CD4-positive, CD25-positive, alpha-beta regulatory T cell (primary cell): ENCODE measurements at places on chromosomes 16 and 17.

- DNase-seq, result no peak
Observed at GRCh38 chr16:12276576-12276975, 300.0 kb downstream of the SNX29 start.

- DNase-seq, result peak; percentile 64
Observed at GRCh38 chr17:76240461-76241203, at the start of gene RNF157. Gene RNF157 (minus strand): TSS chr17:76240493. CDS start chr17:76240240, 253 bp downstream.

DNA sequence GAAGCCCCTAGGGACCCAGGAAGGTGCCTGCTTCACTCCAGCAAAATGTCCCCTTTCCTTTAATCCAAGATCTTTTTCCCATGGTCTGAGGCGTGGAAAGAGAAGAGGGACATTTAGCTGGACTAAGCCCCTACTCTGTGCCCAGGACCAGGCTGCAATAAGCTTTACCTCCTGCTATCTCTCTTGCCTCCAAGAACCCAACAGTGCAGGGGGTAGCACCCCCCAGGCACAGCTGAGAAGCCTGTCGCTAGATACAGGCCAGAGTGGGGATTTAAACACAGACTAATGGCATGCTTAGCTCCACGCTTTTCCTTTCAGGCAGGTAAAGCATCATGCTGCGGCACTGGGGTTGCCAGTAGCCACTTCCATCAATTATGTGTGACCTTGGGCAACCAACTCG lies 24.5 kb upstream of the CCL1 start:
- DNase-seq, result no peak

DNA sequence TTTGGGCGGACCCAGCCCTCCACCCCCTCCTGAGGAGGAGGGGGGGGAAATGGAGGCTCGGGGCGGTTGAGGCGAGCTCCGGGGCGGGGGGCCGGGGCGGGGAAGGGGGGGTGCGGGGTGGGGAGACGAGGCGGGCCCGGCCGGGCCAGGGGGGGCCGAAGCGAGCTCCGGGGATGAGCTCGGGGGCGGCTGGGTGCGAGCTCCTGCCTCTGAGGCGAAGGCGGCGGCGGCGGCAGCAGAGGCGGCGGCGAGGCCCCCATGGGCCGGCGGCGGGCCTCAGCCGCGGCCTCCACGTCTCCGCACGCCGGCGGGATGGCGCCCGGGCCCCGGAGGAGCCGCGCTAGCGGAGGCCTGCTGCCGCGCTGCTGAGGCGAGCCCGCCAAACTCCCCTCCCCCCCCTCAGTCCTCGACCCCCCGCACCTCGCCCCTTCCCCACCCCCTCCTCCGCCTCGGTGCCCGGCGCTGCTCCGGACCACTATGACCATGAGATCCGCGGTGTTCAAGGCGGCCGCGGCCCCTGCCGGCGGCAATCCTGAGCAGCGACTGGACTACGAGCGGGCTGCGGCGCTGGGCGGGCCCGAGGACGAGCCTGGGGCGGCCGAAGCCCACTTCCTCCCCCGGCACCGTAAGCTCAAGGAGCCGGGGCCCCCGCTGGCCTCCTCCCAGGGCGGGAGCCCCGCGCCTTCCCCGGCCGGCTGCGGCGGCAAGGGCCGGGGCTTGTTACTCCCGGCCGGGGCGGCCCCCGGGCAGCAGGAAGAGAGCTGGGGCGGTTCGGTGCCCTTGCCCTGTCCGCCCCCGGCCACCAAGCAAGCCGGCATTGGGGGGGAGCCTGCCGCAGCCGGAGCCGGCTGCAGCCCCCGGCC lies 596 bp downstream of the MSL1 start:
- DNase-seq, result peak; percentile 47

GRCh38 chr16:78395035-78395434 lies 295.6 kb downstream of the WWOX start:
- no peak for DNase-seq

GRCh38 chr17:67082107-67082506 lies 37.8 kb downstream of the CACNG1 start:
- no peak for DNase-seq

DNA sequence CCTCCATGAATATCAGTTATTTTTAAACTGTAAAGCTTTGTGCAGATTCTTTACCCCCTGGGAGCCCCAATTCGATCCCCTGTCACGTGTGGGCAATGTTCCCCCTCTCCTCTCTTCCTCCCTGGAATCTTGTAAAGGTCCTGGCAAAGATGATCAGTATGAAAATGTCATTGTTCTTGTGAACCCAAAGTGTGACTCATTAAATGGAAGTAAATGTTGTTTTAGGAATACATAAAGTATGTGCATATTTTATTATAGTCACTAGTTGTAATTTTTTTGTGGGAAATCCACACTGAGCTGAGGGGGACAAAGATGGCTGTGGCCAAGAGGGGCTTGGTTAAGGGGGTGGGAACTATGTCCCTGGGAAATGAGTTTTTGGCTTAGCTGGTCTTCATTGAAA lies 2.3 kb downstream of the CCL11 start:
- DNase-seq, result no peak

DNA sequence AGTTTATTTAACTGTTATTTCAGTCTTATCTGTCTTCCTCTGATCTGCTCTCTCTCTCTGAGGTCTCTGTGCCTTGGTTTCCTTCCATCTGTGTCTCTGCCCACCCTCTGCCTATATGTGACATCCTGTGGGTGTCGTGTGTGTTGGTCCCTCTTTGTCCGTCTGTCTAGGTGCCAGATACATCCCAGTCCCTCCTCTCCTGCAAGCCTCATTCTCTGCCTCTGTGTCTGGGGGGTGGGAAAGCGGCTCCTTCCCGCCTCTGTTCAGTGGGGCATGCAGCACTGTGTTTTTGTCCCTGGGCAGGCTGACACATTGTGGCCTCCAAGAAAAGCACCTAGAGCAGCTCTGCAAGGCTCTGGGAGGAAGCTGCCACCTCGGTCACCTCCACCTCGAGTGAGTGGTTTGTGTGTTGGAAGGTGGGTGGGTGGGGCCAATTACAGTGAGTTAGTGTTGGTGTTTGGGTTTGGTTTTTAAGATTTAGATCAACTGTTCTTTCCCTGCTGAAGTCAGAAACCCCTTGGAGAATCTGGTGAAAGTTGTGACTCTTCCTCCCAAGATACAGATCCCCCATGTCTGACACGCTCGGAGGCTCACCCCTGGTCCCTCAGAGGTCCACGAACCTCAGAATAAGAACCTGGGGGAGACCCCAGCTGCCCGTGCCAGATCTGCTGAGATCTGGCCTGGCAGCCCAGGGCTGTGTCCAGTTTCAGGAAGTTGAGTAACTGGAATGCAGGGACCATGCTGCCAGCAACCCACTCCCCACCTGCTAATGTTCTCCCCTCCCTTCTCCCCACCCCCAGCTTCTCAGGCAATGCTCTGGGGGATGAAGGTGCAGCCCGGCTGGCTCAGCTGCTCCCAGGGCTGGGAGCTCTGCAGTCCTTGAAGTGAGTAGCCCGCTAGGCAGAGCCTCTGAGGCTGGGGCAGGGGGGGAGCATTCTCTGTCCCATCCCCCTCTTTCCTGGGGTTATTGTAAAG lies 50.9 kb upstream of the CPNE2 start:
- DNase-seq, result peak; percentile 63

DNA sequence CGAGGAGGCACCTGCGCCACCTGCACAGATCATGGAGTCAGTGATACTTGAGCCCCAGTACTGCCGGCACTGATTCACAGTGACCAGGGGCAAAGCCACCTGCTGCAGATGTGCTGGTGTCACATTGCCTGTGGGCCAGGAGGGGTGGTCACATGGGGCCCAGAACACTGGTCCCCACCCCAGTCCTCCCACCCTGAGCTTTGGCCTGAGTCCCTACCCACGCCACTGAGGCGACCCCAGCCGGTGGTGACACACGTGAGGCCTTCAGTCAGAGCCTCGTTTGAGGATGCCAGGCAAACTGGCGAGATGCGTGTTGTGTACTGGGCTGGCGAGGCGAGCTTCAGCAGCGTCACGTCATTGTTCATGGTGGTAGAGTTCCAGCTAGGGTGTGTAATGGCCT lies 1.5 kb downstream of the CTRL start:
- DNase-seq, result no peak

GRCh38 chr17:6969323-6969726 lies 26.5 kb upstream of the ALOX12 start:
- no peak for DNase-seq

DNA sequence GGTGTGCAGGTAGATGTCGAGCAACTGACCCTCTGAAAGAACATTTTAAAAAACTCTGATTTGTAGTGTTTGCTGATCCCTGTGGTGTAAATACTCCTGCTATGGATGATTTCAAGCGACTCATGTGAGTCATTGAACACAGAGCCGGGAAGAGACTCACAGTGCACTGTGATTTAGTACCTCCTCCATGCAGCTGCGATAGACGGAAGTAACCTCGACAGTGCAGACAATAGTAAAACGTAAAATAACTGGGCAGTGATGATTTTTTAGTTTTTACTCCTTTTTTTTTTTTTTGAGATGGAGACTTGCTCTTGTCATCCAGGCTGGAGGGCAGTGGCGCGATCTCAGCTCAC lies 8.7 kb downstream of the TBX21 start:
- DNase-seq, result no peak

- DNase-seq, result no peak
Observed at GRCh38 chr17:78366109-78366848, 6.4 kb upstream of the SOCS3 start.

DNA sequence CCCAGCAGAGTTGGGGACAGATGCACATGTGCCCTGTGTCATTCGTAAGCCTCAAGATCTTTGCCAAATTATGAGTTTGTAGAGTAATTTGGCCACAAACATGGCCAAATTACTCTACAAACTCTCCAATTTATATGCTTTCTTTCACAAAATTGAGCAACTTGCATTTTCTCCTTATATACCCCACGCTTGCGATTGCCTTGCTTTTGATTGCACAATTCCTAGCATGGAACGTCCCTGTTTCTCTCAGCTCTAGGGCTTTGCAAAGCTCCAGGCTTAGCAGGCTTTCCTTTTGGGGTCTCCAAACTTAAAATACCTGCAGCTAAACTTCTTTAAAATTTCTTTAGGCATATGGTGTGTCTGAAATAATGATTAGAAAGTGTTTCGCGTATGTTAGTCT lies 28.5 kb upstream of the MAF start:
- no peak for DNase-seq

- DNase-seq, result no peak
Observed at GRCh38 chr17:63533433-63534077, 10.4 kb downstream of the KCNH6 start.

GRCh38 chr17:45982791-45983613 lies 16.0 kb upstream of the STH start:
- no peak for DNase-seq

DNA sequence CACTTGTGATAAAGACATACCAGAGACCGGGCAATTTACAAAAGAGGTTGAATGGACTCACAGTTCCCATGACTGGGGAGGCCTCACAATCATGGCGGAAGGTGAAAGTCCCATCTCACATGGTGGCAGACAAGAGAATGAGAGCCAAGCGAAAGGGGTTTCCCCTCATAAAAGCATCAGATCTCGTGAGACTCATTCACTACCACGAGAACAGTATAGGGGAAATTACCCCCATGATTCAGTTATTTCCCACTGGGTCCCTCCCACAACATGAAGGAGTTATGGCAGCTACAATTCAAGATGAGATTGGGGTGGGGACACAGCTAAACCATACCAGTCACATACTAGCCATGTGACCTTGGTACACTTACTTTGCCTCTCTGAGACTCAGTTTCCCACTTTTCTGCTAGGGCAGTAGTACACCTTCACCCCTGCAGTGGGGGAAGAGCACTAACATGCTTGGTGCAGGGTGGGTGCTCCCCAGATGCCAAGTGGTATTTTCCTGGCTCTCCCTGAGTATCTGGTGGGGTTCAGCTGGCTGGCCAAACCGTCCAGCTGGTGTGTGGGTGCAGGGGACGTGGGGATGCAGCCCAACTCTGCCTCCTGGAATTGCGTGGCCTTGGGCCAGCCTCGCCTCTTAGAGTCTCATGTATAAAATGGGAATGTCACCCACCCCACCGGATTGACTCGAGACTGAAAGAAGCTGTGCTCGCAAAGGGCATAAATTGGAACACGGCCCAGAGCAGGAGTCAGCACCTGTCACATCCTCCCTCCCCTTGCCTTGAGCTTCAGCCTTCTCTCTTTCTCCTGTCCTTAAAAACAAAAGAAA lies 364.1 kb downstream of the CPPED1 start:
- no peak for DNase-seq

DNA sequence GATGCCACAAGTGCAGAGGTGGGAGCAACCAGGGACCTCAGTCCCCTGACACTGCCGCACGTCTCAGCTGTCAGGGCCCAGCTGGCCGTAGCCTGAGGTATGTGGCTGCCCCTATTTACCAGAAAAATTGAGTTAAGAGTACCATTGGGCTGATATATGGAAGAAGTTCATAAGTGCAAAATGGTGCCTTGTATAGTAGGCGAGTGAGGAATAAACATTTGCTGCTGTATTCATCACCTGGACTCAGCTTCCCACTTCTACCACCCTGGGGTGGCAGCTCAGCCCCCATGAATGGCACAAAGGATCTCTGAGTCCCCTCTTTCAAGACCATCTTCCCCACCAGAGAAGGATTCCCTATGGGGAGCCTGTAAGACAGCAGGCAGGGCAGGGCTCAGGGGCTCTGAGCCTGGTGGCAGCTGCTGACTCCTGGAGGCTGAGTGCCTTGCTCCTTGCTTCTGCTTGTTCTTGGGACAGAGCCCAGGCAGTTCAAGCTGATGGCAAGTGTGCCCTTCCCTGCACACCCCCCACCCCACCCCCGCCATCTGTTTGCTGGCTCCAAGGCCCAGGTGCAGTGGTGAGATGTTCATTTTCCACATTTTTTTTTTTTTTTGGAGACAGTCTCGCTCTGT lies 29.0 kb downstream of the TRPV2 start:
- no peak for DNase-seq

DNA sequence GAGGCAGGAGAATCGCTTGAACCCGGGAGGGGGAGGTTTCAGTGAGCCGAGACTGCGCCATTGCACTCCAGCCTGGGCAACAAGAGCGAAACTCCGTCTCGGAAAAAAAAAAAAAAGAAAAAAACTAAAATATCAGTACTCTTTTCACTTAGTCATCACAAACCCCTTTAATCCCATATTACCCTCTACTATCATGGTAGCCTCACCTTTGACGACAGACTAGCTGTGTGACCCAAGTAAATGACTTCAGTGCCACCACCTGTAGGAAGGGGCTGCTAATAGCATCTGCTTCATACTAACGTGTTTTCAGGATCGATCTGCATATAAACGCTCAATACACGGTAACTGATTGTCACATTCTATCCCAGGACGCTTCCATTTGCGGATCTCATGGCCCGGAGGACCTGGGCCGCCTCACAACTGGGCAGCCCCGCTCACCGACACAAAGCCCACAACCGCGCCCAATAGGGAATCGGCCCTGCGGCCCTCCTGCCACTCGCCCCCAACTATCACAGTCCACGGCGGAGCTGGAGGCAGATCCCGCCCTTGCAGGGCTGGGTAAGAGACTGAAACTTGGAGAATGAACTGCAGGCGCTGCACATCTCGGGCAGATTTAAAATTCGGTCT lies 1.1 kb upstream of the ZNF263 start:
- no peak for DNase-seq

GRCh38 chr17:4739122-4740024 lies at the start of the genes CXCL16 and ZMYND15:
Gene CXCL16 (minus strand): TSS chr17:4739928. CDS start chr17:4739339, 589 bp downstream.
Gene ZMYND15 (plus strand): TSS chr17:4739833. CDS start chr17:4740549, 716 bp downstream.
- DNase-seq, result peak; percentile 66

DNA sequence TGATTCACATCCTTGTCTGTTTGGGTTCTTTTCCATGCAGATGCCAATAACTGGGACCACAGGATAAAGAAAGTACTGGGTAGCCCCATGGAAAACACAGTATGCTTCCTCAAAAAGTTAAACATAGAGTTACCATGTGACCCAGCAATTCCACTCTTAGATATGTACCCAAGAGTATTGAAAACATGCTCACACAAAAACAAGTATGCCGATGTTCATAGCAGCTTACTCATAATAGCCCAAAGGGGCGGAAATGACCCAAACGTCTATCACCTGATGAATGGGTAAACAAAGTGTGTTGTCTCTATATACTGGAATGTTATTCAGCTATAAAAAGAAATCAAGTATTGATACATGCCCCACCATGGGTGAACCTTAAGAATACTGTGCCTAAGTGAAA lies 55.4 kb downstream of the CYB5B start:
- DNase-seq, result no peak

- DNase-seq, result no peak
Observed at GRCh38 chr17:47665655-47666054, 15.9 kb downstream of the KPNB1 start.
